ENCODE measurements at places on chromosomes 2 and 18. TPM values are rescaled to one million over a fixed set of nuclear protein-coding genes. Genes with fewer than 3 reads are reported as not detected.

GALM gene
- total RNA-seq = 17.7 TPM

SERPINB11 gene
- 0.77 TPM for total RNA-seq

ZNF236 gene
- total RNA-seq = 18.0 TPM

REG3G gene
- not detected for total RNA-seq

SLC9A2 gene
- 0.35 TPM for total RNA-seq

TRAK2 gene
- 66.5 TPM for total RNA-seq

AP1S3 gene
- 6.4 TPM for total RNA-seq

DSG4 gene
- not detected for total RNA-seq

LYG2 gene
- not detected for total RNA-seq

CTLA4 gene
- 0.86 TPM for total RNA-seq

C1QL2 gene
- not detected for total RNA-seq

TIGD1 gene
- total RNA-seq = 3.7 TPM

MYCN gene
- 0.68 TPM for total RNA-seq

CXCR1 gene
- 10.4 TPM for total RNA-seq

LRRC30 gene
- not detected for total RNA-seq

PSME4 gene
- total RNA-seq = 42.9 TPM

NCKAP5 gene
- 34.6 TPM for total RNA-seq

FRZB gene
- total RNA-seq = 2.9 TPM

PJVK gene
- 3.0 TPM for total RNA-seq

RIT2 gene
- total RNA-seq = not detected

TDRD15 gene
- not detected for total RNA-seq

OBSL1 gene
- total RNA-seq = 49.4 TPM

C2orf78 gene
- not detected for total RNA-seq

ZBTB7C gene
- total RNA-seq = 15.0 TPM

DNAH6 gene
- total RNA-seq = 6.3 TPM

IL1R1 gene
- total RNA-seq = 152 TPM

ACSL3 gene
- 74.2 TPM for total RNA-seq

IL37 gene
- total RNA-seq = not detected

PARD3B gene
- 23.8 TPM for total RNA-seq

DSC1 gene
- total RNA-seq = not detected

TMEM37 gene
- total RNA-seq = 21.7 TPM

IL1A gene
- 2.1 TPM for total RNA-seq

SLC4A3 gene
- 1.0 TPM for total RNA-seq

CTAGE1 gene
- not detected for total RNA-seq

SCN2A gene
- 0.35 TPM for total RNA-seq

SCN3A gene
- total RNA-seq = 1.4 TPM

UGT1A4 gene
- not detected for total RNA-seq

TGIF1 gene
- total RNA-seq = 45.8 TPM

ANKRD62 gene
- total RNA-seq = 0.27 TPM

ASB18 gene
- total RNA-seq = not detected

FLACC1 gene
- 6.8 TPM for total RNA-seq

APCDD1 gene
- 33.4 TPM for total RNA-seq

SLC23A3 gene
- total RNA-seq = 3.4 TPM

NTSR2 gene
- total RNA-seq = not detected

IL36RN gene
- total RNA-seq = not detected

CTIF gene
- 54.8 TPM for total RNA-seq

CRYGD gene
- not detected for total RNA-seq

LINC00305 gene
- total RNA-seq = not detected

DNAJC5G gene
- total RNA-seq = not detected

MROH2A gene
- not detected for total RNA-seq

RUFY4 gene
- total RNA-seq = not detected

RAB17 gene
- total RNA-seq = 60.1 TPM

Measured in lower lobe of right lung (tissue), 2 donors.